ENCODE measurements at places on chromosomes 7 and 10. TPM values are rescaled to one million over a fixed set of nuclear protein-coding genes. Genes with fewer than 3 reads are reported as not detected.

DNA sequence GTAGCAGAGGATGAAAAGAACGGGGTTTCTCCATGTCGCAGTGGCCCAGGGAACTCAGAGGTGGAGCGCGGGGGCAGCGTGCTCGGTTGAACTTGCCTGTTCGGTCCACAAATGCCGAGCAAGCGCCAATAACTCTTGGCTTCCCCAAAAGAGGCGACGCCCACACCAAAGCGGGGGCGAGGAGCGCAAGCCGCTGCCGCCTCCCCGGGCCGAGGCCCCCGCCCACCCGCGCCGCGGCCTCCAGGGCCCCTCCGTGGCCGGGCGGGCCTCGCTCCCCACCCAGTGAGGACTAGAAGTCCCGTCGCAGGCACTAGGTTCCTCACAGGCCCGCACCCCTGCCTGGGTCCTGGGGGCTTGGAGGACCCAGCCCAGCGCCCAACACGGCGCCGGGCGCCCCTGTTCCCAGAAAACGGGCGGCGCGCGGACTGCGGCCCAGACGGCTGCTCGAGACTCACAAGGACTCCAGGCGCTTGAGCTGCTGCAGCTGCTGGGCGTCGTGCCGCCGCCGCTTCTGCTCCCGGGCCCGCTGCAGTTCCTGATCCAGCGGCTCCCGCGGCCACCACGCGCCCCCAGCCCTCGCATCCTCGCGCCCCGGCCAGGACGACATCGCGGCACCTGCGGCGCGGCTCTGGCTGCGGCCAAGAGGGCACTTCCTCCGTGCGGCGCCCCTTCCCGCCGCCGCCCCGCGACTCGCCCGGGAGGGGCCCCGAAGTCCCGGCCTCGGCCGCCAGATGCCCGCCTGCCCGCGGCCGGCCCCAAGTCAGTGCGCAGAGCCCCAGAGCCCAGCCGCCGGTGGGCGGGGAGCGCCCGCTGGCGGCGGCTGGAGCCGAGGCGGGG, 14.6 kb upstream of the FKBP9 start:
- DNase-seq, result peak; percentile 82

DNA sequence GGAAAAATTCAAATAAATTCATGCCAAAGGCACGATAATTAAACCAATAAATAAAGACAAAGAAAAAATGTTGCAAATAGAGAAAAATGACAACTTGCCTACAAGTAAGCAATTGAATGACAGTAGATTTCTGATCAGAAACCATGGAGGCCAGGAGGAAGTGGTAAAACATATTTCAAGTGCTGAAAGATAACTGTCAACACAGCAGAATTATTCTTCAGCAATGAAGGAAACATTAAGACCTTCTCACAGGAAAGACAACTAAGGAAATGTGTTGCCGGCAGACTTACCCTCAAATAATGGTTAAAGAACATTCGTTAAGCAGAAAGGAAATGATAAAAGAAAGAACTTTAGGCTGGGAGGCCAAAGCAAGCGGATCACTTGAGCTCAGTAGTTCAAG, 30.4 kb downstream of the RUNDC3B start:
- no peak for DNase-seq

HECTD2 gene
- 10.9 TPM for total RNA-seq

DNA sequence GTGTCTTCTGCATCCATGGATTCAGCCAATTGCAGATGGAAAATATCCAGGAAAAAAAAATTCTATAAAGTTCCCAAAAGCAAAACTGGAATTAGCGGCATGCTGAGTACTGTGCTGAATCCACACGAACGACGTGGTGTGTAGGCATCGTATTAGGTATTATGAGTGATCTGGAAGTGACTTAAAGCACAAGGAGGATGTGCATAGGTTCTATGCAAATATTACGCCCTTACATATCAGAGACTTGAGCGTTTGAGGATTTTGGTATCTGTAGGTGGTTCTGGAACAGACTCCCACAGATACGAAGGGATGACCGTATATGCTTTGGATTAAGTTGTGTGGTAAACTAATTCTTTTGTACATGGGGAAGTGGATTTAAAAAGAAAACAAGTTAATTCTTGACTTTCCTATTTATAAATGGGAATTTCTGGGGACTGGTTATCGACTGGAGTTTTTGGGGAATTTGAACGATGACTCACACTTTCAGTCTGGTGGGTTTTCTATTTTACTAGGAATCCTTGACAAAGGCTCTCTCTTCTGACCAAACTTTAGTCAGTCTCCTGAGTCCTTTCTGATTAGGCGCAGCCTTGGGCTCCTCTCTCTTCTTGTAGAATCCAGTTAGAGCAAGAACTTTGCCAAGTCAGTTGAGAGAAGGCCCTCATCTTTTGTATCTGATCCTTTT, 5.4 kb upstream of the NUB1 start:
- no peak for DNase-seq

DNA sequence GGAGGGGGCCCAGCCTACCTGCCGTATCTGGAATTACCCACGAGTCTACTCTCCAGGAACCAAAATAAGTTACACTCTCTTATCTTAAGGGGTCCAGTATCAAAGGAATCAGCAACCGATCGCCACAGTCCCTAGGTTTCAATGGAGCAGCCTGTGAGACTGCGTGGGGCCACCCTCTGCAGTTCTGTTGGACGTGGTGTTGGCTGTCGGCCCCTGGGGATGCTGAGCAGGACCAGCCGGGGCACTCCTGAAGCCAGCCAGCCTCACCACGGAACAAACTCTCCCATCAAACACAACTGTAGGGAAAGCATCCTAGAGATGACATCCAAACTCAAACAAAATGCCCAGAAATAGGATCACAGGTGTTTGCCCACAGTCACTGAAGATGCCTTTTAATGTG, 25.5 kb upstream of the ABLIM1 start:
- no peak for DNase-seq

CDH23 gene
- 1.1 TPM for total RNA-seq

- peak; percentile 76 for DNase-seq
Observed at GRCh38 chr7:128872394-128872824, 9.8 kb downstream of the ATP6V1F start.

GRCh38 chr7:154918741-154919140, 84.2 kb downstream of the PAXIP1 start:
- no peak for DNase-seq

GHRHR gene
- total RNA-seq, result 5.9 TPM

Data from H9 (cell line).